AG09319 (cell line): ENCODE measurements at places on chromosomes 16 and 17.
A peak's percentile ranks its signal among the peaks of the same experiment; 100 is the strongest.

- peak; percentile 64 for DNase-seq
Measured at GRCh38 chr17:51121620-51122472, 1.2 kb upstream of the SPAG9 start.

DNA sequence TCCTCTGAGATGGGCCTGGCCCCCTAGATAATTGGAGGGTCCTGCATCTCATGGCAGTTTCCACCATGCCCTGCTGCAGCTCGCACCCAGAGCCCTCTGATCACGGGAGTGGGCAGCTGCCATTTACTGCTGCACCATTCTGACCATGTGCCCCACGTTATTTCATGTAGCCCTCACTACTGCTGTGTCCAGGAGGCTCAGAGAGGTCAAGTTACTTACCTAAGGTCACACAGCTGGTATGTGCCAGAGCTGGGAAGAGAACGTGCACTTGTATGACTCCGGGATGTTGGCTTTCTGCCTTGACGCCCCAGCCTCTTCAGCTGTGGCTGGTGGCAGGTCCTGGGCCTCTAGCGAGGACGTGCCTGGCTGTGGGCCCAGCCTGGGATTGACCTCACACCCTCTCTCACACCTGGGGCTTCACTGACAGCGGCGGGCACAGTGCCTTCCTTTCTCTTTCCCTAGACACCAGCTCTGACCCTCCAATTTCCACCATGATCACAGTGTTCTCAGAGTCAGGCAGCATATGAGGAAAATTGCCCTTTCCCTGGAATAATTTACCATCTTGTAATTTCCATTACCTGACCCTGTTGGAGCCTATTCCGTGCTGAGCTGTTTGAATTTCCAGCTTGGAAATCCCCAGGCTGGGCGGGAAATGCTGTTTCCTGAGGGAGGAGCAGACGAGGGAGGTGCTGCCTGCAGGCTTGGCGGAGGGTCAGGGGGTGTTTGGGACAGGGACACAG is 18.5 kb upstream of the DOC2B start:
- DNase-seq = no peak

- DNase-seq = no peak
Measured at GRCh38 chr17:70668276-70668937, 499.1 kb downstream of the KCNJ2 start.

- DNase-seq = no peak
Measured at GRCh38 chr17:49516180-49516579, 21.1 kb downstream of the NGFR start.

- DNase-seq = no peak
Measured at GRCh38 chr16:71524566-71525553, 1.4 kb upstream of the CHST4 start.

DNA sequence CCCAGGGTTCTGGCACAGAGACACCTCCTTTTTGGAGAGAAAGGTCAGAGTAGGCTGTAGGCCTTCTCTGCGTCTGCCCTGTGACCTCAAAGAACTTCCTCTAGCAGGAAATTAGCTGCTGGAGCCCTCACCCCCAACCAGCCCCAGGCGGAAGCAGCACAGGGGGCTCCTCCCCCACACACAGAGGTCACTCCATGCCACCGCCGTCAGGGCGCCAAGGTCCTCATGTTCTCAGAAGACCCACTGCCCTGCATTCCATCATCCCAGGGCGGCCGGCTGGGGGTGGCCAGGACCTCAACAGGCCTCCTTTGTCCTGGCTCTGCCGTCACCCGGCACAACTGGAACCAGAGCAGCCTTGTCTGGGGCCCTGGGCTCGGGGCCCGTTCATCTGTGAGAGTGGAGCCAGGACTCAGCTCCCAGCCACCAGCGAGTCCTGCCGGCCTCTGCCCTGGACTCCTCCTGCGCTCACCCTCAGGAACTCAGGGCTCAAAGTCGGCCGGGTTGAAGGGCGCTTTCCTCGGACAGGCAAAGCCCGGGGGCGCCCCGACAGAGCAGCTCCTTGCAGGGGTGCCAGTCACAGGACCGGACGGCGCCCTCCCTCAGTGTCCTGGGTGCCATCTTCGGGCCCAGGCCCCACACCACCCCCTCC is 1.2 kb downstream of the TMC6 start:
- DNase-seq = no peak

GRCh38 chr17:80153004-80153403 is 6.1 kb upstream of the EIF4A3 start:
- DNase-seq = no peak

DNA sequence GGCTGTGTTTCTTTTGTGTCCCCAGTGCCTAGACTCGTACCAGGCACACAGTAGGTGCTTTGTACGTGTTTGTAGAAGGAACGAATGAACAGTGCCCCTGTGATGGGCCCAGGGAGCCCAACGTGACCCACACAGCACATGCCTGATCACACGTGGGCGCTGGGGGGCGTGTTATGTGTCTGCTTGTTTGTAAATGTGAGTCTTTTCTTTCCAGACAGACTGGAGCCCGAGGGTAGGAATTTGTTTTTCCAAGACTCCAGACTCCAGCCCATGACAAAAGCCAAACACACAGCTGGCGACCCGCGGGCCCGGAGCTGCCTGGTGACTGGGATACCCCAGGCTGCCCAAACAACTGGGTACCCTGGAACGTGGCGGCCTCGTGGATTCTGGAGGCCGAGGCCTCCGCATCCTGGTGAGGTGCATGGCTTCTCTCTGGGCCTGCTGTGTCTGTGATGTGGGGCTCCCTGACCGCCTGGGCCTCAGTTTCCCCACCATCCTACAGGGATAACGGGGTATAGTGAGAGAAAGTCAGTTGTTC is 14.9 kb upstream of the CBFA2T3 start:
- DNase-seq = no peak

GRCh38 chr16:72837846-72838585 is 209.9 kb downstream of the ZFHX3 start:
- no peak for DNase-seq

DNA sequence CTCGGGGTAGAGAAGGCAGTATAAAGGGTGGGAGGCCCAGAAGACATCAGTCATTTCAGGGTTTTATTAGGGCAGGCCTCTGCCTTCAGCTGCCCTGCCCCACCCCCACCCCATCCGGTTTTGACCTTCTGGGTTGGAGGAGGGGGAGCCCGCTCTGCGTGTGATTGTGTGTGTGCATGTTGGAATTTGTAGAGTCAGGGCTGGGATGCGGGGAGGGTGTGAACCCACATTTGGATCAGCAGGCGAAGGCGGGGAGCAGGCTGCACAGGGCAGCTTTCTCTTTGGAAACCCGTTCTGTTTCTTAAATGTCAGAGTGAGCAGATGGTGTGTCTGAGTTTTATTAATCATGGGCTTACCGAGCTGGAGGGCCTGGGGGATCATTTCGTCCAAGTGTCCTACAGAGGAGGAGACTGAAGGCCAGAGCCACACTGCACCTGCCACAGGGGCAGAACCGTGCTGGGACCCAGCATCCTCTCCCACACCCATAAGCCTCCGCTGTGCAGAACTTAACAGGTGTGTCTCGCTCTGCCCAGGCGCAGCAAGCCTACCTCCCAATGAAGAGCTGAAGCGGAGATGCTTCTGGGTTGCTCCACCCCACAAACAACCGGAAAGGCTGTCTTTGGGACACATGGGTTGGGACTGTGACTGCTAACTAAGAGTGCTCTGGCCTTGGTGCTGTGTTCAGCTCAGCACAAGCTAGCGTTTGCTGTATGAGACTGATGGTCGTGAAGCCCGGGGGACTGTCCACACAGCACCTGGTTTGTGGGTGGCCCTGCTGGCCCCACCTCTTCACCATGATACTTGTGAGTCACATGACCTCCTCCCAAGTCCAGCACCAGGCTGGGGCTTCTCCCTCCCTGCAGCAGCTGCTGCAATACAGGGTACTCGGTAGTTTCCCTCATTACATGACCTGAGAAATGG is 70.9 kb upstream of the GSE1 start:
- no peak for DNase-seq

DNA sequence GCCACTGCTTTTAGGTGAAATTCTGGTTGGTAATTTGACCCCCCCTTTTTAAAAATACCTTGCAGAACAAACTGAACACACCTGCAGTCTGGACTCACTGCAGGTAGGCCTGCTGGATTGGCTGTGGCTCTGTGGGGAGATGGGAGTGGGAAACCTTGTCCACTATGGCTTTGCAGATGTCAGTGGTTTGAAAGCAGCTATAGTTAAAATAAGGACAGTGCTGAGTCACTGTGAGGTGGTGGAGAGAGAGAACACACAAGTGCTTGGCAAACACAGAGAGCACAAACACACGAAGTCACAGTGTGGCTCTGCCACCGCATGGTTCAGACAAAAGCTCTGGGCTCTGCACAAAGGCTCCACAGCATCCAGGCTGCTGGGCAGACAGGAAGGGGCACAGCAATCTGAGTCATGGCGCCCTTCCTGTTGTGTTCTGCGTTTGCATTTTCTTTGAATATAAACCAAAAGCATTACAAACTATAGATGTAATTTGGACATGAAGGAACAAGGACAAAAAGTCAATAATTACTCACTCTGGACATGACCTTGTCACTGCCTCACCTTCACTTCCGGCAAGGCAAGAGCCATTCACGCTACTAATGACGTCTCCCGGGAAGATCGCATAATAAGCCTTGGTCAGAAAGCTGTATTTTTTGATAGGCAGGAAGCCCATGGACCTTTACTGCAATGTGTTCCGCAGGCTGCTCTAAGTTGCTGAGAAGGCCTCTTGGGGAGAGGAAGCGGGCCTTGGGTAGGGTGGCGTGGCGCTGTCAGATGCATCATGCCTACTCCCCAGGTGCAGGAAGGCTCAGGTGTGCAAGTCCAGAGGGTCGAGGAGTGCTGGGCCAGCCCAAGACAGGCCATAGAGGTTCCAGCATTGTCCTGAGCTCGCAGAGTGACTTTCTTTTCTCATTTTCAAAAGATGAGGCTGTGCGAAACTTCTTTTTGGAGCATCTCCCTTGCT is 60.1 kb upstream of the MED9 start:
- DNase-seq = peak; percentile 34

- peak; percentile 41 for DNase-seq
Measured at GRCh38 chr17:82592767-82593589, 55.3 kb downstream of the WDR45B start.

DNA sequence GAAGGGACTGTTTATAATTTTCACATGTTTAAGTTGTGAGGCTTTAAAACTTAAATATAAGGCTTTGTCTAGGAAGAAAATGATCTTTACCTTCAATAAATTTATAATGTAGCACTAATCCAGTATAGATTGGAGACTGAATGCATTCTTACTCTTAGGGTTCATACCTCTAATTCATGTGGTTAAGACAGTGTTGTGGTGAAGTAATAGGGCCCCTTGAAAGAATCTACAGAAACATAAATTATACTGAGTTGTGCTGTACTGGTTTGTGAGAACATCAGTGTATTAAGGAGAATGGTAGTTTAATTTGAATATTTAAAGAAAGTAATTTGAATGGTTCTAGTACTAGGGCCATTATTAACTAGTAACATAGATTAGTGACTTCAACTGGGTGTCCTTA is 13.7 kb downstream of the HAPSTR1 start:
- no peak for DNase-seq

GRCh38 chr16:28304214-28304613 is 11.9 kb downstream of the SBK1 start:
- DNase-seq = no peak

DNA sequence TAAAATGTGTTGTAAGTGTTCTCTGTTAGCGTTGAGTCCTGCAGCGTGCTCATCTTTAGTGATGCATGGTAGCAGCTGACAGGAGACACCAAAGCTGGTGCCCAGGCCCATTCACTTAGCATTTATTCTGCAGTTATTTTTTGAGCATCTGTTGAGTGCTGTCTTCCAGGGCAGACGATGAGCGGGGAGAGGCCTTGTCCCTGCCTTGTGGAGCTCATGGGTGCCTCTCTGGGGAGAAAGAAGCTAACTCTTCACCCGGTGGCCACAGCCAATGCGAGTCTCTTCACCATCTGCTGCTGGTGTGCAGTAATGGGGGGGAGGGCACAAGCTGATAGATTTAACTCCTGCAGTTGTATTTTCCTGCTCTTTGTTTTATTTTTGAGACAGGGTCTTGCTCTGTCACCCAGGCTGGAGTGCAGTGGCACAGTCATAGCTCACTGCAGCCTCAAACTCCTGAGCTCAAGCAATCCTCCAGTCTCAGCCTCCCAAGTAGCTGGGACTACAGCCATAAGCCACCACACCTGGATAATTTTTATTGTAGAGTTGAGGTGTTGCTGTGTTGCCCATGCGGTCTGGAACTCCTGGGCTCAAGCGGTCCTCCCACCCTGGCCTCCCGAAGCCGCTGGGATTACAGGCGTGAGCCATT is 30.5 kb downstream of the GPT2 start:
- no peak for DNase-seq

DNA sequence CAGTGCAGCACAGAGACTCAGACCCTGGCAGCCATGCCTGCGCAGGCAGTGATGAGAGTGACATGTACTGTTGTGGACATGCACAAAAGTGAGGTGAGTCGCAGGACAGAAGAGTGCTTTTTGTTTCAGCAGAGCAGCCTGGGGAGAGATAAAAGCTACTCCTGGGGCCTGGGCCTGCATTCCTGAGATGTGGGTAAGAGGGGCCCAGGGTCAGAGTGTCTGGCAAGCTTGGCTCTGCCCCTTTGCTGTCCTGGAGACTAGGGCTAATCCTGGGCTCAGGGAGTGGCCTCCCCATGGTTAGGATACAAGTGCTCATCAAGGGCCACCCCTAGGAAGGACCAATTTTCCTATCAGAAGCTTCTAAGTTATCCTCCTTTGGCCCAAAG is 4.8 kb upstream of the ERBB2 start:
- DNase-seq = no peak

- no peak for DNase-seq
Measured at GRCh38 chr17:48597778-48598631, 4.4 kb upstream of the HOXB5 start.

DNA sequence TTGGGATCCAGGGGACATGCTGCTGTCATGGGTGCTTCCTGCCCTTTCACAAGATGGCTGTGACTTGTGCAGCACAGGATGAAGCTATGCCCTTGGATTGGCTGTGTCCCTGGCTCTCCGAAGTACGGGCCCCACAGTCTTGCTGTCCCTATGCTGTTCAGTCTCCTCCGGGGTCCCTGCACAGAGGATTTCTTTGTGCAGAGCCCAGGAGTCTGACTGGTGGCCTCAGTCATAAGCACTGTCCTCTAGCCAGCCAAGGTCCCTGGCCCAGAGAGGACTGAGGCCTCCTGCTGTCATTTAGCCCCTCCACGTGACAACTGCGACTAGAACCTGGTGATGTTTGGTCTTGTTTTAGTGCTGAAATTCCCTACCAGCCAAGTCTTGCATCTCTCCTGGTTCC is 42.4 kb upstream of the CRISPLD2 start:
- no peak for DNase-seq

DNA sequence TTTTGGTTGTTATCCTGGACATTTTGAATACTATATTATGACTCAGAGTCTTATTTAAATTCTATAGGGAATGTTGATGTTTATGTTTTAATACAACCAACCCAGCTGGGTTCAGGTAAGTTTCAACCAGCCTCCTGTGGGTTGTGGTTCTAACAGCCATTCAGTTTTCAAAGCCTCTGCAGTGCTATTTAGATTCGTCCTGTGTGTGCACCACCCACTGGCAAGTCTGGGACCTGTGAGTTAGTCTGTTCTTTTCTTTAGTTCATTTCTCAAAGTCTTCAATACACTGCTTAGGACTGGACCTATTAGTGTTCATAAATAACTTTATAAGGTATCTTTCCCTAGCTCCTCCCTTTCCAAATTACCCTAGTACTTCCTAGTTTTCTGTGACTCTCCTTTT is 170.6 kb downstream of the TMEM132E start:
- no peak for DNase-seq

GRCh38 chr17:75228305-75228704 is 22.8 kb downstream of the NUP85 start:
- DNase-seq = no peak
